ENCODE measurements at places on chromosomes 7 and 10.

DNA sequence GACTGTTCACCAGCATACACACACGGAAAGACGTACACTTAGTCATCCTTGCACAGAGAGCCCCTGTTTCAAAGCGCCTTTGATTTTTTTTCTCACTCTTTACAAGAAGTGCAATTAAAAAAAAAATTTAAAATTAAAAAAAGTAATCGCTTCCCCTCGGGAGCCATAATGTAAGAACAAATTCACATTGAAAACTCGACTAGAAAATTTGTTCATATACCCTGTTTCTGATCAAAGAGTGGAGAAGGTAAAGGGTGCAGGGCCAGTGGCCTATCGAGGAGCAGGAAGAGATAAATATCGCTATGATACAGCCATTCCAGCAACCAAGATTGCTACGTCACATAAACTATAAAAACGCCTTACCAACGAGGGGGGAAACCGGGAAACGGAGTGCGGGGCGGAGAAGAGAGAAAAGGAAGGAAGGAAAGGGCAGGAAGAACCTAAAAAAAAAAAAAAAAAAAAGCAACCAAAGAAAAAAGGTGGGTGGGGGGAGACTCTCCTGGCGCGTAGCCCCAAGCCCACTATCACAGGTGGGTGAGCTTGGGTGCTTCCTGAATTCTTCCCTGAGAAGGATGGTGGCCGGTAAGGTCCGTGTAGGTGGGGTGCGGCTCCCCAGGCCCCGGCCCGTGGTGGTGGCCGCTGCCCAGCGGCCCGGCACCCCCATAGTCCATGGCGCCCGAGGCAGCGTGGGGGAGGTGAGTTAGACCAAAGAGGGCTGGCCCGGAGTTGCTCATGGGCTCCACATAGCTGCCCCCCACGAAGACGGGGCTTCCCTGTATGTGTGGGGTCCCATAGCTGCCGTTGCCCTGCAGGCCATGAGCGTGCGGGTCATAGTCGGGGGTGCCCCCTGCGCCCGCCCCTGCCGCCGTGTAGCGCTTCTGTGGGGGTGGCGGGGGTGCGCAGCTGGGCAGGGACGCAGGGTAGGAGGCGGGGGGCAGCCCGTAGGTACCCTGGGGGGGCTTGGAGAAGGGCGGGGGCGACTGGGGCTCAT lies 5.2 kb upstream of the HOXA2 start:
- no peak for DNase-seq

GRCh38 chr10:78774999-78775711 lies 293.6 kb upstream of the ZMIZ1 start:
- DNase-seq, result no peak

DNA sequence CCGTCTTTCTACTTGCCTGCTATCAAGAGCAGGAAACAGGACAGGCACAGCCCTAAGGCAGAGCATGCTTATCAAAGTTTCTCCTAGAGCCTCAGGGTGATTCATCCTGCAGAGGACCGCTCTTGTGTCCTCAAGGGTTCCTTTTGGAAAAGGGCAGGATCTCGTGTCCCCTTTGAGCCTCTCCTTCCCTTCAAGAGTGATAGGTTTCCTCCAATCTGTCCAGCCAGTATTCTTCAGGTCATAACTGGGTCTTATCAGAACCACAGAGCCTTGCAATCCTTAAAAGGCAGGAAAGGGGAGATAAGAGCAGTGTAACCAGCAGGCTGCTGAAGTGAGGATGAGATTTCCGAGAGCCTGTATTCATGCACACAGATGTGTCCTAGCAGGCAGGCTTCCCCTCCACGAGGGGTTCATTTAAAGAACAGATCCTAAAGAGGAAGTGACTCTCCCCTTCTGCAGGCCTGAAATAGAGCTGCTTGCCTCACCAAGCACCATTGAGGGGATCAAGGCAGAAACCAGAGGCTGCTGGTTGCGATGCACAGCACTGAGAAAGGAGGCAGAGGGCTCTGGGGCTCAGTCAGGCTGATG lies 90.5 kb upstream of the SVIL start:
- no peak for DNase-seq

GRCh38 chr10:130766071-130766470 lies 545.5 kb downstream of the TCERG1L start:
- DNase-seq, result no peak

DNA sequence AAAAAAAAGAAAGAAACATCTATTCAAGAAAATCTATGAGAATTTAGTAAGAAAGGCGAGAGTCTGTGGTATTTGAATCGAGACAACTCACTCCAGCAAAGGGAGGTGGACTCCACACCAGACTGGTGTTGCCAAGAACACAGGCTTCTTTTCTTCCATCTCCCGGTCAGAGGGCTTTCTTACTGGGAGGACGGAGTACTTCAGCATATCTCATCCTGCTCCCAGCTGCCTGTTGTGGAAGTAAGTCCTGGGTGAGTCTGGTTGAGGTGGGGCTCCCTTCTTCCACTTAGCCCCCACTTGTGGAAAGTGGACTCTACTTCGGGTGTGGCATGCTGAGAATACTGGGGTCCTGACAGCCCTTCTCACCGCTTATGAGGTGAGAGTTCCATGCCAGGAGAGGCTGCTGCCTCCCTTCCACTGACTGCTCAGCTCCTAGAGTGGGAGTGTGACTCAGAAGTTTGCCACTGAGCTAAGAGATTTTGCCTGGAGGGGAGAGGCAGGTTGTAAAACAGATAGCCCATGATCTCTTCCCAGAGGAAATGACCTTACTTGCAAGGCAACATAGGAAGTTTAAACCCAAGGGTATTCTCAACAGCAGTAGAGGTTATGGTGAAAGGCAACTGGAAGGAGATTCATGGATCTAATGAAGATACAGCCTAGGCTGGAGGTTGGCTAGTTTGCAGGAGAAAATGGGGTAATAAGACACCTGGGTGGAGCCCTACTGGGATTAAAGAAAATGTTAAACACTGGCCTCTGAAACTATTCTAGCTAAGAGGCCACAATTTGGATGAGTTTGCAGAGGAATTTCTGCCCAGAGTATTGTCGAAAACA lies 3.5 kb upstream of the NACAD start:
- no peak for DNase-seq

GRCh38 chr7:27245124-27245797 lies 2.7 kb downstream of the EVX1 start:
- DNase-seq, result no peak

DNA sequence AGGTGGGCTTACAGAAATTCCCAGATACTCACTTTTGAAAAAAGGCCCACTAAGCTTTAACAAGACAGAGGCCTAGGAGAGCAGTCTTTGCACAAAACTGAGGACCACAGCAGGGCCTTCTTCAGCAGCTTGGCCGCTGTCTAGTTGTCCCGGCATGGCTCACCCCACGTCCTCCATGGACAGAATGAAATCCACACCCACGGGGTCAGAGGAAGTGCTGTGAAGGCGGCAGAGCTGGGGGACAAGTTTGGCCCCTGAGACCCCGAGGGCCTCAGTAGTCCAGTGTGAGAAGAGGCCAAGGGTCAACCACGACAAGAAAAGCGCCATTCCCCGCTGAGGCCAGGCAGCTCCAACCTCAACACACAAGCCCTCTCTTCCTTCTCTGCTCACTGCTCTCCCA lies 78.9 kb downstream of the ZRANB1 start:
- no peak for DNase-seq
